GM12891 (cell line): ENCODE measurements at places on chromosomes 3 and 15.

DNA sequence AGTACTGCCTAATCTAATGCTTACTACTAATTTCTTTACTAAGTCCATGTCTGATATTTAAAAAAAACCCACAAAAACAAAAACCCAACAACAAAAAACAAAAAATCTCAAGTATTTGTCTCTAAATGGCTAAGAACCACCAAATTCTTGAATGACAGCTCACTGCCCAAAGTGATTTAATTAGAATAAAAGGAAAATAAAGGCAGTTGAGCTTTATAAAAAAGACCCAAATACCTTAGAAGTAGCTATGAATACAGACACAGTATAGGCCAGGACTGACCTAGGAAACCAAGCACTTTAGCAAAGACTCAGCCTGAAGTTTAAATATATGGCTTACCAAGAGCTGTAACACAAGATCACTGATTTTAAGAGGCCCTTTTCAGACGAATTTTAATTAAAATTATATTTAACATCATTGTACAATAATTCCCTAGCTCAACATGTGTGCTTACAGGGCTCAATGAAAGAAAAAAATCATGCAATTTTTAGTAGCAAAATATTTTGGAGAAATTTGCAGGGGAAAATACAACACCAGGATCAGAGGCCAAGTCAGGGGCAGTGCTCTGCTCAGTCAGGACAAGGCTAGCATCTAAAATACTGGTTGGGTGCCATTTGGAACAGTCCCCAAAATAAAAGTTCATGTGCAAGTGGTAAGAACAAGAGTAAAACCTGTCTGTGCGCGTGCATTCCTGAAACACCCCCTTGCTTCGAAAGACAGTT, 24.8 kb downstream of the UQCC5 start:
- no peak for DNase-seq

DNA sequence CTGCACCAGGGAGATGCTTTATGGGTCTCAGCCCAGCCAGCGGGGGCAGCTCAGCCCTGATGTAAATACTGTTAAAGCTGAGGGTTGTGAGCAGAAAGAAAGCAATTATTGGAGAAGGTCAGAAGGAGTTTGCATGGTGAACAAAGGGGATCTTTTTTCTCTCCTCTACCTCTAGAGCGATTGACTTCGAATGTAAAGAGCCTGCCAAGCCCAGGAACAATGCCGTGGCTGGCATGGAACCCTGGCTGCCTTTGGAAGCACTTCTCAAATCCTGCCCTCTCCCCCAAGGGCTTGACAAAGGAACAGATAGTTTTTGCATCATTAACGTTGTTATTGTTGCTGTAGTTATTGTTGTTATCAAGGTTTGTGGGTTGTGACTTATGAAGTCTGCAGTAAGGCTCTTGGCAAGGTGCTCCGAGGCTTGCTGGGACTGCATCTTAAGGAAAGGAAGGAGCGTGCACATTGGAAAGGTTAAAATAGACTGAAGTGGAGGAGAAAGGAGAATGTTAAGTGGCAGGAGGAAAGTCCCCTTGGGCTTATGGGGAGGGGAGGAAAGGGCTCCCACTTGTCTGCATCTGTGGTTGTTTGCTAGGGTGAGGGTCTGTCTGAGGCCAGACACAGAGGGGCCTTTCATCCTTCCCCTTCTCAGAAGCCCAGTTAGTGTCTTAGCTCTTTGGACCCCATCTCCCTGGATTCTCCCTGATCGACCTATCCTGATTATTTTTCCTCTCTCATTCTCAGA, 16.7 kb downstream of the PDIA5 start:
- no peak for DNase-seq

DNA sequence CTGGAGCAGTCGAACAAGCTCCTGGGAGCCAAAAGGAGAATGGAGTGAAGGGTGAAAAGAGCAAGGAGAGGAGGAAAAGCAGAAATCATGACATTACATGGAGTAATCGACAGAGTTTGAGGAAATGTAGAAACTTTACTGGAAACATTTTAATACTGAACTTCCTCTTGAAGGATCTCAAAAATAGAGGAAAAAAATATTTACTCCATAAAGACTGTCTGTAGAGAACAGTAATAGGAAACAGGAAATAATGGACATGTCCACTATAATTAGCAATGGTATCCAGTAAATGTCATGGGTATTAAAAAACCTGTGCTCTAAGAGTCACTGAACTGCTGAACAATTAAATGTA, 53.0 kb downstream of the TBC1D2B start:
- no peak for DNase-seq

GRCh38 chr3:49869525-49870126, at the start of gene CAMKV:
Gene CAMKV, minus strand, starts transcription at chr3:49869906. Its CDS starts 7,518 bp downstream, at chr3:49862388.
- peak; percentile 62 for DNase-seq

DNA sequence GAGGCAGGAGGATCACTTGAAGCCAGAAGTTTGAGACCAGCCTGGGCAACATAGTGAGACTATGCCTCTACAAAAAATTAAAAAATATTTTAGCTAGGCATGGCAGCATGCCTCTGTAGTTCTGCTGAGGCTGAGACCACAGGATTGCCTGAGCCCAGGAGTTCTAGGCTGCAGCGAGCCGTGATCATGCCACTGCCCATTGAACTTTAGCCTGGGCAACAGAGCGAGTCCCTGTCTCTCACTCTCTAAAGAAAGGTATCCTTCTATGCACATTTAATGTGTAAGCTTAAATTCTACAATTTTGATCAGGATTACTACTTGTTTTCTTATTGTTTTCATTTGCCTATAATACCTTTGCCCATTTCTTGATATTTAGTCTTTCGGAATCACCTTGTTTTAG, 26.8 kb downstream of the GALK2 start:
- no peak for DNase-seq

DNA sequence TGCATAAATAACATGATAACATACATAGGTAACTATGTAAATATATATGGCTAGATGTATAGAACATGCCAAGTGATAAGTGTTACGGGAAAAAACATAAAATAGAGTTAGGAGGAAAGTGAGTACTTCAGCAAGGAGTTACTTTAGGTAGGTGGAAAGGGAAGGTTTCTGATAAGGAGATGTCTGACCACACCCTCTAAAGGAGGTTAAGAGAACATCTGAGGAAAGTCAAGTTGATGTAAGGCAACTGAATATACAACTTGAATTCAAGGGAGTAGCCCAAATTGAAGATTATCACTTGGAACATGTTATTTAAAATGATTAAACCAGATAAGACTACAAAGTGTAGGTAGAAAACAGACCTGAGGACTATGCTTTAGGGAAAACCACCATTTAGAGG, 13.8 kb downstream of the PIERCE2 start:
- DNase-seq: no peak

DNA sequence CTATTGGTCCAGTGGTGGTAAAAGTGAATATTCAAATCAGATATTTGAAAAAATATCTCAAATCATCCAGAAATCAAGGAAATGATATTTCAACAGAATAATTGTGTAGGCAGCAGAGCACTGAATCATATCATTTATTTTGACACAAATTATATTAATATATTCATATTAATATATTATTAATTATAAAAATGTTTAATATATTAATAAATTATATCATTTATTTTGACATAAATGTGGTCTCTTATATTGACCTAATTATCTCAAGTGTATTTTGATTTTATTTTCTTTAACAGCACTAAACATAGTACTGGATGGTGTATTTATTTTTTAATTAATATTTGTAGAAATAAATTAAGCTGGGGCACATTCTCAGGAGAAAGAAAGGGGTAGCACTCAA, 257.7 kb upstream of the THBS1 start:
- DNase-seq: no peak
